Mesothelial cell of epicardium (in vitro differentiated cells): ENCODE measurements at places on chromosomes 5 and 9. TPM values are rescaled to one million over a fixed set of nuclear protein-coding genes. Genes with fewer than 3 reads are reported as not detected.

Gene THBS4
- total RNA-seq = 15.6 to 17.3 TPM (median 17.1 TPM) in 3 replicates

Gene DAB2
- total RNA-seq = 58.1 to 64.0 TPM (median 63.6 TPM) in 3 replicates

Gene UHRF2
- 55.2 to 62.0 TPM (median 61.2 TPM) in 3 replicates for total RNA-seq

GRCh38 chr5:139275536-139275935, 18.0 kb upstream of the MATR3 start:
- peak overlapping the region; percentile 15 for H3K27ac ChIP-seq
- peaks cover 36% of the 10 kb centered on the region for H3K4me1 ChIP-seq
- H3K27me3 ChIP-seq = no peaks in the 10 kb centered on the region
- peak overlapping the region; percentile 22 for H3K4me3 ChIP-seq
- DNase-seq = no peak
- H3K36me3 ChIP-seq = no peaks in the 10 kb centered on the region

DNA sequence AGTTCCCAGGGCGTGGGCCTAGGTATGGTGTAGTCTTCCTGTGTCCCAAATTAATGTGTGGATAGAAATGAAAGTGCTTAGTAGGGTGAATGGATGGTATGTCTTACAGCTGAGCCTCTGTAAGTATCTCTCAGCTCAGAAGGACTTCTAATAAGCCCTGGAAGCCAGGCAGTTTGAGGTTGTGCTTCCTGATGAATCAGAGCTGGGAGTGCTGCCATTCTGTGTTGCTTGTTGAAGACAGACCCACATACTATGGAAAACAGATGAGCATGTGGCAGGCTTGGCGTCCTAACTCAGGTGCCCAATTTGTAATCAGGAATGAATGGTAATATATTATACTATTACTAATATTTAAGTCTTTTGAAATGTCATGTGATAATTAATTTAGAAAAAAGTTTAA, 69.8 kb downstream of the CMYA5 start:
- no peak for DNase-seq
- peaks cover 2% of the 10 kb centered on the region for H3K4me1 ChIP-seq
- H3K4me3 ChIP-seq = no peak overlapping the region
- H3K27ac ChIP-seq = no peak overlapping the region
- H3K36me3 ChIP-seq = peaks cover 2% of the 10 kb centered on the region
- H3K27me3 ChIP-seq = no peaks in the 10 kb centered on the region

DNA sequence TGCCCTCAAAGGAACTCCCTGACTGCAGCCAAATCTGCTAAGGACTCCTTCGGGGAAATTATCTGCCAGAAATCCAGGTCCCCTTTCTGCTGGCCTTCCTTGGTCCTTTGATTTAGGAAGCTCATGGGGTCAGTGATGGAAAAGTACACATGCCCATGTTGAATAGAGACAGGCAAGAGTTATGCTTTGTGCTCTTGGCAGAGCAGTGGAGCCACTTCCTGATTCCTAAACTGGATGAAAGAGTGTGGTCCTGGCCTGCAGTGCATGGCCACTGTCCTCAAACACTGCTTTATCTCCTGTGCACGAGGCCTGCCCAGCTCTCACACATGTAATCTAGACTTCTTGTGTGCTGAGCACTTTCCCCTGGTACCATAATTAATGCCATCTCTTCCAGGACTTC, 2.0 kb upstream of the EBF1 start:
- no peak overlapping the region for H3K27ac ChIP-seq
- peaks cover 44% of the 10 kb centered on the region for H3K4me1 ChIP-seq
- peaks cover 99% of the 10 kb centered on the region for H3K27me3 ChIP-seq
- no peaks in the 10 kb centered on the region for H3K36me3 ChIP-seq

DNA sequence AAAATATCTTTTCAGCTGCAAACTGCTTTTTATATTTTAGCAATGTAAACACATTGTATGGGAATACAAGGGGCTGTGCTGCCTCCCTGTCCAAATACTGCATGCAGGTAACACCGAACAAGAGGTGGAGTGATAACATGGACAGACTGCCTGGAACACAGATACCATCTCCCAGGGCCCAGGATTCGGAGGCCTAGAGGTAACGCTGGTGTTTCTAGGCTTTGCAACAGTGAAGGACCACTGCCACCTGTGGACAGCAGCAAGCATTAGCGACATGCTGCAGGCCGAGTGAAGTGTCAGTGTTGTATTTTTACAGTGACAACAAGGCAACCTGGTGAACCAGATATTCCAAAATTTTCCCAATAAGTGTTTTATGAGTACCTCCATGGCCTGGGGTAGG, 379.1 kb downstream of the DMRT2 start:
- no peaks in the 10 kb centered on the region for H3K36me3 ChIP-seq
- H3K27me3 ChIP-seq = peaks cover 18% of the 10 kb centered on the region
- DNase-seq = no peak
- H3K4me1 ChIP-seq = no peaks in the 10 kb centered on the region

DNA sequence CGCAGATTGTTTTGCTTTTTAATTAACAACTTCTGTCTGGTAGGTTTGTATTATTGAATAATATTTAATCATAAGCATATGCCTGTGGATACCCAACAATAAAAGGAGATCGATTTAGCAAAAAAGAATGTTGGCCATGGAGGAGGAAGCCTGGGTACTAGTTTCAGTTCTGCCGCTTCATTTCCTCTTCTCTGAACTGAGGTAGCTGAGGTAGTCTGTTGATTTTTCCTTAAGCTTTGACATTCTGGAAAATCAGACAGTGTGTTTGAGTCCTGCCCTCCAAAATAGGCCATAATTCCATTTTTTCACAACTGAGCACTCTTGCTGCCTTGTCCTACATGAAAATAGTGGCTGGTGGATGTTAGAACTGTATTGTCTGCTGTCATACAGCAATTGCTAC, 6.0 kb upstream of the GPR21 start:
- peaks cover 19% of the 10 kb centered on the region for H3K36me3 ChIP-seq
- H3K27ac ChIP-seq = no peak overlapping the region
- no peak for DNase-seq

DNA sequence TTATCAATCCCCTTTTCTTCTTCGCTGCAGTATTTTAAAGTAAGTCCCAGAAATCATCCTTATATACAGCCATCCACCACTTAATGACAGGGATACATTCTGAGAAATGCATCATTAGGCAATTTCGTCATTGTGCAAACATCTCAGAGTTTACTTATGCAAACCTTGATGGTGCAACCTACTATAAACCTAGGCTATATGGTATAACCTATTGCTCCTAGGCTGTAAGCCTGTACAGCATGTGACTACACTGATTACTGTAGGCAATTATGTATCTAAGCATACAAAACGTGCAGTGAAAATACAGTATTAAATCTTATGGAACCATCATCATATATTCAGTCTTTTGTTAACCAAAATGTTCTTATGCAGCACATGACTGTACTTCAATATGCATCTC, 36.8 kb downstream of the SAXO1 start:
- no peak overlapping the region for H3K27ac ChIP-seq
- H3K36me3 ChIP-seq = peaks cover 7% of the 10 kb centered on the region
- DNase-seq = no peak
- H3K4me3 ChIP-seq = no peak overlapping the region
- peaks cover 9% of the 10 kb centered on the region for H3K4me1 ChIP-seq
- no peaks in the 10 kb centered on the region for H3K27me3 ChIP-seq

DNA sequence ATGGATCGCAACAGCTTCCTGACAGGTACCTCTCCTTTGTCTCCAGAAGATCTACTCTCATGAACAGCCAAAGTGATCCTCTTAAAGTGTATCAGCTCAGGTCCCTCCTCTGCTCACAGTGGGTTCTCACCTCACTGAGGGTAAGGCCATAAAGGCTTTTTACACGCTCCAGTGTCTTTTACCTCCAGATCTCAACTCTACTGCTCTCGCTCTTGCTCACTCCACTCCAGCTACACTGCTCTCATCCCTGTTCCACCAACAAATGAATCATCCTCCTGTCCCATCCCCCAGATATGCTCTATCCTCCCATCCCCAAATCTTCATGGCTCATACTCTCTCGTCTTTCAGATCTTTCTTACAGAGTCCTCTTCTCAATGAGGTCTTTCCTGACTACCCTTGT, 248.6 kb upstream of the EFNA5 start:
- no peak overlapping the region for H3K4me3 ChIP-seq
- no peak for DNase-seq
- no peak overlapping the region for H3K27ac ChIP-seq
- no peaks in the 10 kb centered on the region for H3K36me3 ChIP-seq

DNA sequence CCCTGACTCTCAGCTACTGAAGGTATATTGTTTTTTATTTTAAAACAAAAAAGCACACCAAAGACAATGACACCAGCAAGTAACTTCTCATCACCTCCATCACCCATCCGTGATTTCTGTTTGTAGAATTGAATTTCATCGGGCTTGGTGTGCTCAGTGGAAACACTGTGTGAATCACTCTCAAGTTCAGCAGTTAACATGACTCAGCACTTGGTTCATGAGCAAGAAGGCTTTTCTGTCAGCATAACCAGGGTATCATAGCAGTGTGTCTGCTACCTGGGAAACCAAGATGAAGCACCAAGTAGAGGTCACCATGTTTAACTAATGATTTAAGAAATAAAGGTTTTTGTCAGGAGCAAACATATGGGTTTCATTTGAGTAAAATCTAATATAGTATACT, 123.7 kb downstream of the INSYN2B start:
- H3K36me3 ChIP-seq = no peaks in the 10 kb centered on the region
- H3K4me3 ChIP-seq = no peak overlapping the region
- peaks cover 32% of the 10 kb centered on the region for H3K27me3 ChIP-seq
- peaks cover 2% of the 10 kb centered on the region for H3K4me1 ChIP-seq

GRCh38 chr9:68966496-68966944, 47.4 kb downstream of the PRKACG start:
- H3K27ac ChIP-seq = no peak overlapping the region
- H3K27me3 ChIP-seq = peaks cover 10% of the 10 kb centered on the region
- DNase-seq = no peak
- H3K36me3 ChIP-seq = no peaks in the 10 kb centered on the region

GRCh38 chr5:171961117-171961516, 45.3 kb downstream of the FBXW11 start:
- no peak overlapping the region for H3K27ac ChIP-seq
- H3K4me3 ChIP-seq = no peak overlapping the region
- H3K4me1 ChIP-seq = peaks cover 27% of the 10 kb centered on the region
- no peak for DNase-seq
- H3K36me3 ChIP-seq = no peaks in the 10 kb centered on the region

- H3K4me1 ChIP-seq = peaks cover 30% of the 10 kb centered on the region
- DNase-seq = no peak
- H3K27me3 ChIP-seq = no peaks in the 10 kb centered on the region
- H3K4me3 ChIP-seq = no peak overlapping the region
- H3K27ac ChIP-seq = no peak overlapping the region
- H3K36me3 ChIP-seq = no peaks in the 10 kb centered on the region
These were observed 116.5 kb upstream of the DAPK1 start for GRCh38 chr9:87381050-87381711.

DNA sequence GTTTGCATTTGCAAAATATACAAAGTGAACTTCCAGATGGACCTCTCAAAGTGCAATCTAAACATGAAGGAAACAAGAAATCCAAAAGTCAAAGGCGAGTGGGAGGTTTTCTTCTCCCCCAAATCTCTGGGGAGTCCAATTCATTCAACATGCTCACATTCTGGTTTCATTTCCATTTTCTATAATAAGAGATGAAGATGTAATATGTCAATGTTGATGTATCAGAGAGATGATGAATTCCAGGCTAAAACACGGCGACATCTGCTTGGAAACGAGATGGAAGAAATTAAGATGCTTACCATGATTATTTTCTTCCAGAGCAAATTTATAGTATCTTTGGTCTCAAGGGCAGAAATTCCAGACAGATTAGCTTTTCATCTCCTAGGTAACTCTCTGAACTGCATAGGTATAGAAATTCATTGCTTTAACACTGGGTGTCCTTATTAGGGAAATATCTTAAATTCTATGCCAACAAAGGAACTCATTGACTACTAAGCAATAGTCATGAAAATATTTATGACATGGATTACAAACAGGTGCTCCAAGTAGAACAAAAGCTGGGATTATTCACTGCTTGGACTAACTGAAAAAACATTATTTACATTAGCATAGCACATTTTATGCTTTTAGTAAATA, 287.9 kb downstream of the SEC61B start:
- H3K27me3 ChIP-seq = no peaks in the 10 kb centered on the region
- peaks cover 14% of the 10 kb centered on the region for H3K4me1 ChIP-seq
- H3K36me3 ChIP-seq = no peaks in the 10 kb centered on the region
- DNase-seq = no peak

- no peak overlapping the region for H3K27ac ChIP-seq
- no peaks in the 10 kb centered on the region for H3K27me3 ChIP-seq
- no peaks in the 10 kb centered on the region for H3K36me3 ChIP-seq
- DNase-seq = no peak
- no peak overlapping the region for H3K4me3 ChIP-seq
- peaks cover 4% of the 10 kb centered on the region for H3K4me1 ChIP-seq
These were observed 8.5 kb downstream of the EGFL7 start for GRCh38 chr9:136671254-136671614.

DNA sequence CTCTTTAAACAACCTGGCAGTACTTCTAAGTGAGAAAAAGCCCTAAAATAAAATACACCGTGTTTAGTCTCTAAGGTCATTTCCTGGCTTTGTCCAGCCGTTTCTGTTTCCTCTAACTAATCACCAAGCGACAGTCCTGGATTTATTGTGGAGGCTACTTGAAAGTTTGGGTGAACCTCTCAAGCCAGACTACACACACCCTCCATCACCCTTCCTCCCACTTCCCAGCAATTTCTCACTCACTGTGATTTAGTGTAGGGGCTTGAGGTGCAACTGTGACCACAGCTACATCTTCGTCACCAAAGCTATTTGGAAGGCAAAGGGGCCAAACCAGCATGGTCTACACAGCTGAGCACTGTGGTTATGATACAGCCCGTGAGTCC, 240.0 kb upstream of the SLC24A2 start:
- peaks cover 7% of the 10 kb centered on the region for H3K27me3 ChIP-seq
- no peak overlapping the region for H3K27ac ChIP-seq
- H3K36me3 ChIP-seq = no peaks in the 10 kb centered on the region
- H3K4me3 ChIP-seq = no peak overlapping the region

DNA sequence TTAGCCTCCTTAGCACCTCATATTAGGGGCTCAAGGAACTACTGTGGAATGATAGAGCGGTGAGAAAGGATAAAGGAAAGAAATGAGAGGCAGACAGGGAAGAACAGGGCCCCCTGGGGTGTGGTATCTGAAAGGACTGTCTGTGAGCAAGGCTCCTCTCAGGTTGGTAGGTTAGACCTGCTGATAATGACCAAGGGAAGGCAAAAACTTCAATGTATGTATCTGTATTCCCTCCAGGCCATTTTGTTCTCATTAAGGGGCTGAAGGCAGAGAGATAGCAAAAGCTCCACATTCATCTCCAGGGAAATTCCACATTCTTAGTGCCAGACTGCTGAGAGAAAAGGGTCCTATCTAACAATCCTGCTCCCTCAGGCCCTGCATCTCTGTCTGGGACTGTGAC, 28.6 kb downstream of the TRIM32 start:
- no peaks in the 10 kb centered on the region for H3K27me3 ChIP-seq
- H3K4me1 ChIP-seq = peaks cover 14% of the 10 kb centered on the region

GRCh38 chr5:176995122-176995490, 11.5 kb downstream of the UIMC1 start:
- H3K4me3 ChIP-seq = no peak overlapping the region
- peaks cover 2% of the 10 kb centered on the region for H3K4me1 ChIP-seq
- no peaks in the 10 kb centered on the region for H3K27me3 ChIP-seq
- H3K27ac ChIP-seq = peak overlapping the region; percentile 33

- H3K36me3 ChIP-seq = peaks cover 22% of the 10 kb centered on the region
- no peak overlapping the region for H3K4me3 ChIP-seq
- H3K4me1 ChIP-seq = peaks cover 50% of the 10 kb centered on the region
- peaks cover 57% of the 10 kb centered on the region for H3K27me3 ChIP-seq
- H3K27ac ChIP-seq = no peak overlapping the region
These were observed 7.5 kb downstream of the NR2F1 start for GRCh38 chr5:93590493-93590892.
